ENCODE measurements at places on chromosomes 16 and 17. TPM values are rescaled to one million over a fixed set of nuclear protein-coding genes. Genes with fewer than 3 reads are reported as not detected.
A peak's percentile ranks its signal among the peaks of the same experiment; 100 is the strongest.

SKA2 gene
- 86.7 TPM for polyA plus RNA-seq

RNU2-1 gene
- polyA plus RNA-seq, result not detected

EMC8 gene
- 28.8 TPM for polyA plus RNA-seq

GAN gene
- 2.7 TPM for polyA plus RNA-seq

SLC12A3 gene
- not detected for polyA plus RNA-seq

ERAL1 gene
- 43.7 TPM for polyA plus RNA-seq

SLC2A4 gene
- not detected for polyA plus RNA-seq

GRIN2C gene
- not detected for polyA plus RNA-seq

ASPHD1 gene
- not detected for polyA plus RNA-seq

TUBB3 gene
- polyA plus RNA-seq, result not detected

WFDC1 gene
- polyA plus RNA-seq, result not detected

TBC1D3B gene
- polyA plus RNA-seq, result not detected

TP53TG3 gene
- not detected for polyA plus RNA-seq

GRCh38 chr16:1481906-1482835, 6.6 kb downstream of the PTX4 start:
- H3K4me1 ChIP-seq, result no peaks in the 10 kb centered on the region
- no peak overlapping the region for H3K27ac ChIP-seq
- no peaks in the 10 kb centered on the region for H3K27me3 ChIP-seq
- no peaks in the 10 kb centered on the region for H3K36me3 ChIP-seq

GRCh38 chr17:5580969-5581368, 3.3 kb downstream of the NLRP1 start:
- H3K36me3 ChIP-seq, result peaks cover 33% of the 10 kb centered on the region
- no peaks in the 10 kb centered on the region for H3K27me3 ChIP-seq
- H3K4me1 ChIP-seq, result peaks cover 43% of the 10 kb centered on the region

GRCh38 chr16:54430491-54431030, 144.0 kb upstream of the IRX3 start:
- no peak overlapping the region for H3K4me3 ChIP-seq
- DNase-seq, result no peak
- H3K4me1 ChIP-seq, result no peaks in the 10 kb centered on the region
- H3K36me3 ChIP-seq, result no peaks in the 10 kb centered on the region
- peaks cover 5% of the 10 kb centered on the region for H3K27me3 ChIP-seq

- no peak overlapping the region for H3K4me3 ChIP-seq
- DNase-seq, result no peak
- no peaks in the 10 kb centered on the region for H3K4me1 ChIP-seq
These were observed 89.6 kb downstream of the CDH13 start for GRCh38 chr16:82716361-82716855.

GRCh38 chr17:82941021-82942001, 101.5 kb upstream of the ZNF750 start:
- H3K27me3 ChIP-seq, result no peaks in the 10 kb centered on the region
- peaks cover 73% of the 10 kb centered on the region for H3K36me3 ChIP-seq
- H3K4me3 ChIP-seq, result no peak overlapping the region
- no peaks in the 10 kb centered on the region for H3K4me1 ChIP-seq
- H3K27ac ChIP-seq, result no peak overlapping the region
- no peak for DNase-seq

GRCh38 chr16:715477-716199, 720 bp downstream of the METRN start:
- no peaks in the 10 kb centered on the region for H3K27me3 ChIP-seq
- no peak overlapping the region for H3K27ac ChIP-seq
- DNase-seq, result no peak

DNA sequence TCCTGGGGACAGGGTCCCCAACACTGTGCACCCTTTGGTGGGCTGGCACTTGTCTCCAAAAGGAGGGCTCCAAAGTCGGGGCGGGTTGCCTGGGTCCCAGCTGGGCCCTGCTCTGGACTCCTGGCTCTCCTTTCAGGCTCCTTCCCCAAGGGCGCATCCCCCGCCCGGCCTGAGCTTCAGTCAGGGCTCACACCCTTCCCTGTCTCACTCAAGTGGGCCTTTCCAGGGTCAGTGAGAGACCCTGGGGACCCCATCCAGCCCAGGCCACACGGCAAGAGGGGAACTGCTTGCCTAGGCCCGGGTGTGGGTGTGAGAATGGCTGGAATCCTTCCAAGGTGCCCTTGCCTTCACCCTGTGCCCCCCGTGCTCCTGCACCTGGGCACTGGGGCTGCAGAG, 41.8 kb upstream of the SLC38A10 start:
- DNase-seq, result no peak
- H3K27ac ChIP-seq, result no peak overlapping the region
- H3K4me3 ChIP-seq, result no peak overlapping the region
- peaks cover 6% of the 10 kb centered on the region for H3K27me3 ChIP-seq
- no peaks in the 10 kb centered on the region for H3K4me1 ChIP-seq

GRCh38 chr17:15469260-15469659, 1.8 kb upstream of the CDRT4 start:
- H3K27me3 ChIP-seq, result no peaks in the 10 kb centered on the region
- no peak overlapping the region for H3K27ac ChIP-seq
- no peaks in the 10 kb centered on the region for H3K4me1 ChIP-seq
- H3K36me3 ChIP-seq, result peaks cover 1% of the 10 kb centered on the region

GRCh38 chr16:70476272-70477020, 22.1 kb downstream of the FCSK start:
- no peak for DNase-seq
- no peaks in the 10 kb centered on the region for H3K27me3 ChIP-seq
- no peak overlapping the region for H3K4me3 ChIP-seq
- H3K4me1 ChIP-seq, result peaks cover 3% of the 10 kb centered on the region
- peaks cover 32% of the 10 kb centered on the region for H3K36me3 ChIP-seq
- H3K27ac ChIP-seq, result no peak overlapping the region

- no peak for DNase-seq
- H3K36me3 ChIP-seq, result no peaks in the 10 kb centered on the region
- H3K27me3 ChIP-seq, result no peaks in the 10 kb centered on the region
- H3K27ac ChIP-seq, result no peak overlapping the region
- H3K4me1 ChIP-seq, result no peaks in the 10 kb centered on the region
These were observed 235.9 kb downstream of the FOXL1 start for GRCh38 chr16:86814256-86814655.

GRCh38 chr16:83402967-83403366, 404.8 kb upstream of the HSBP1 start:
- no peaks in the 10 kb centered on the region for H3K36me3 ChIP-seq
- H3K4me3 ChIP-seq, result no peak overlapping the region
- H3K4me1 ChIP-seq, result no peaks in the 10 kb centered on the region
- no peaks in the 10 kb centered on the region for H3K27me3 ChIP-seq
- DNase-seq, result no peak
- no peak overlapping the region for H3K27ac ChIP-seq

DNA sequence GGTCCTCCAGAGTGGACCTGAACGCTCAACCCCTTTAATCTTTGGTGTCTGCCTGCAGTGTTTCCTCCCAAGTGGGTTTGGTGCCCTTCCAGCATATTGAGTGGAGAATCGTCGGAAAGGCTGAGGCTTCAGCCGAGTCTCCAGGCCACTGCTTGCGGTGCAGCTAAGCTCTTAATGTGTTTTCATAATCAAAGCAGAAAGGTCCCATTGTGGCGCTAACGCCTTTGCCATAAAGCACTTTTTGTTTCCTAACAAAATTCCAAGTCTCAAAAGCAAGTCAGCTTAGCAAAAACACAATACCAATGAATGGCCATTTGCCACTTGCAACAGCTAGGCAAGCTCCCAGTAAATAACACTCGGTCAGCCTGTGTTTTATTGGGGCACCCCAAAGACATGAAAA, 57.6 kb downstream of the KSR1 start:
- no peaks in the 10 kb centered on the region for H3K36me3 ChIP-seq
- no peak overlapping the region for H3K27ac ChIP-seq
- no peaks in the 10 kb centered on the region for H3K27me3 ChIP-seq
- DNase-seq, result no peak

GRCh38 chr16:57069635-57070370, 22.6 kb upstream of the CPNE2 start:
- peaks cover 79% of the 10 kb centered on the region for H3K36me3 ChIP-seq
- H3K4me1 ChIP-seq, result no peaks in the 10 kb centered on the region
- no peak overlapping the region for H3K4me3 ChIP-seq
- no peak for DNase-seq
- H3K27me3 ChIP-seq, result no peaks in the 10 kb centered on the region

GRCh38 chr17:10633738-10634379, 23.2 kb downstream of the MYH3 start:
- no peak for DNase-seq
- no peaks in the 10 kb centered on the region for H3K4me1 ChIP-seq
- H3K27ac ChIP-seq, result no peak overlapping the region
- H3K4me3 ChIP-seq, result no peak overlapping the region
- peaks cover 8% of the 10 kb centered on the region for H3K36me3 ChIP-seq
- H3K27me3 ChIP-seq, result no peaks in the 10 kb centered on the region

DNA sequence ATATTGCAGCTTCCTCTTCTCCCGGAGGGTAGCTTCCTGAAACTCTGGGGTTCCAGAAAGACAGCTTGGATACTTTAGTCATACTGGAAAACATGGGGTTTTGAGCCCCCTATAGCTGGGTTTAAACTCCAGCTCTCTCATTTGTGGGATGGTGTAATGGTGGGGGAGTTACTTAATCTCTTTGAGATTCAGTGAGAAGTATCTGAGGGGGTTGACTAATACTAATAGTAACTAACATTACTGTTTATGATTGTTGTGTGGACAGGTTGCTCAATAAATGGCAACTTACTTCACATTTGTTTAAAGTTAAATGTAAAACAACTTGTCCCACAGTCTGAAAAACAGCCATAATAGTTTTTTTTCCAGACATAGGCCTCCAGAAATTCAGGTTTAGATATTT, 5.1 kb upstream of the SUZ12 start:
- H3K27ac ChIP-seq, result no peak overlapping the region
- H3K36me3 ChIP-seq, result no peaks in the 10 kb centered on the region
- H3K4me1 ChIP-seq, result no peaks in the 10 kb centered on the region
- no peak overlapping the region for H3K4me3 ChIP-seq
- no peaks in the 10 kb centered on the region for H3K27me3 ChIP-seq

GRCh38 chr16:85354686-85355514, 242.6 kb upstream of the CIBAR2 start:
- H3K27ac ChIP-seq, result no peak overlapping the region
- no peaks in the 10 kb centered on the region for H3K36me3 ChIP-seq
- no peak overlapping the region for H3K4me3 ChIP-seq
- no peaks in the 10 kb centered on the region for H3K4me1 ChIP-seq

- no peaks in the 10 kb centered on the region for H3K36me3 ChIP-seq
- H3K4me3 ChIP-seq, result no peak overlapping the region
- H3K4me1 ChIP-seq, result no peaks in the 10 kb centered on the region
- H3K27me3 ChIP-seq, result no peaks in the 10 kb centered on the region
These were observed 34.8 kb downstream of the ZNF423 start for GRCh38 chr16:49821156-49821555.

GRCh38 chr17:37088913-37089312, 140.2 kb downstream of the AATF start:
- H3K4me3 ChIP-seq, result peak overlapping the region; percentile 33
- peak overlapping the region; percentile 82 for H3K27ac ChIP-seq
- H3K4me1 ChIP-seq, result peaks cover 28% of the 10 kb centered on the region
- peaks cover 12% of the 10 kb centered on the region for H3K36me3 ChIP-seq
- DNase-seq, result no peak
- H3K27me3 ChIP-seq, result no peaks in the 10 kb centered on the region

DNA sequence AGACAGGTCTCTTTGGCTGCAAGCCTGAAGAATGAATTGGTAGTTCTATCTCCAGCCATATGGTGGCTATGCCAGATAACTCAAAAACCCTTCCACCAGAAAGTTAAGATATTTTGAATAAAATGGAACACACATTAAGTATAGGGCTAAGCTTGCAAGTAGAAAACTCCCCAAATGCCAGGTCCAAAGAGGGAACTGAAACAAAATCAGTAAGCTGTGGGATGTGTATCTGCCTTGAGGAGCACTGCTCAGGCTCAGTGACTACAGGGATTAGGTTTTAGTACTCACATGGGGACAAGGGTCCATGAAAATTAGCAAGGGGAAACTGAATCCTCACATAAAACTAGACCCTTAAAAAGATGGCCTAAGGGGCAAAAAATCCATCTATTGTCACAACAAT, 115.7 kb upstream of the PMFBP1 start:
- DNase-seq, result no peak
- no peaks in the 10 kb centered on the region for H3K36me3 ChIP-seq
- H3K27me3 ChIP-seq, result no peaks in the 10 kb centered on the region

DNA sequence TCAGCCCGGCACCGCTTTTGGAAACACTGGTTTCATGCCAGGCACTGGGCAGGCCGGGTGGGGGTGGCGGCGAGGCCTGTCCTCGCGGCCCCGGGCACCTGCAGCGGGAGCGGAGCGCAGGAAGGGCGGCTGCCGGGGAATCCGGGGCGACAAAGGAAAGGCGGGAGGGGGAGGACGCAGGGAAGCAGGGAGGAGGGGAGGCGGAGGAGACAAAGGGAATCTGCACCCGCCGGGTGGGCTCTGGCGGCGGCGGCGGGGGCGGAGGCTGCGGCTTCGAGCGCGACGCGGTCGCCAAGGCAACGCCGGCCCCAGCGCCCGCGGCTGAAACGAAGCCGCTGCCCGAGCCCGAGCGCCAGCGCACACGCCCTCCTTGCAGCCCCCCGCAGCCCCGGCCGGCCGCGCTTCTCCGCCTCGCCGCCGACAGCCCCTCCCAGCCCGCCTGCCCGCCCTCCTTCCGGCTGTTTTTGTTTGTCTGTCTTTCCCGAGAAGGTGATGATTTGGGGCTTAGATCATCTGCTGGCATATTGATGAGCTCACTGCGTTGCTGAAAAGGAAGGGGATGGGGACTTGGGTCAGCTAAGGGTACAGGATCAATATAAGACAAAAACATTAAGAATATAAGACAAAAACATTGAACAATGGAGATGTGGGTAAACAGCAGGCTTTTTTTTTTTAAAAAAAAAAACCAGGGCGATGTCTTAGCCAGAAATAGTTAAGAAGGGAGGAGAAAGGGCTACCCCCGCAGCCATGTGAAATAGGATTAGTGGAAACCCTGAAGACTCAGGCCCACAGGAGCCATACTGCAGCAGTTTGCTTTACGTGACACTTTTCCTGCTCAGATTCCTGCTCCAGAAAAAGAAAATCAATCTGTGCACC, 32.7 kb downstream of the CDK5R1 start:
- H3K36me3 ChIP-seq, result no peaks in the 10 kb centered on the region
- H3K27ac ChIP-seq, result peak overlapping the region; percentile 60
- no peaks in the 10 kb centered on the region for H3K27me3 ChIP-seq

DNA sequence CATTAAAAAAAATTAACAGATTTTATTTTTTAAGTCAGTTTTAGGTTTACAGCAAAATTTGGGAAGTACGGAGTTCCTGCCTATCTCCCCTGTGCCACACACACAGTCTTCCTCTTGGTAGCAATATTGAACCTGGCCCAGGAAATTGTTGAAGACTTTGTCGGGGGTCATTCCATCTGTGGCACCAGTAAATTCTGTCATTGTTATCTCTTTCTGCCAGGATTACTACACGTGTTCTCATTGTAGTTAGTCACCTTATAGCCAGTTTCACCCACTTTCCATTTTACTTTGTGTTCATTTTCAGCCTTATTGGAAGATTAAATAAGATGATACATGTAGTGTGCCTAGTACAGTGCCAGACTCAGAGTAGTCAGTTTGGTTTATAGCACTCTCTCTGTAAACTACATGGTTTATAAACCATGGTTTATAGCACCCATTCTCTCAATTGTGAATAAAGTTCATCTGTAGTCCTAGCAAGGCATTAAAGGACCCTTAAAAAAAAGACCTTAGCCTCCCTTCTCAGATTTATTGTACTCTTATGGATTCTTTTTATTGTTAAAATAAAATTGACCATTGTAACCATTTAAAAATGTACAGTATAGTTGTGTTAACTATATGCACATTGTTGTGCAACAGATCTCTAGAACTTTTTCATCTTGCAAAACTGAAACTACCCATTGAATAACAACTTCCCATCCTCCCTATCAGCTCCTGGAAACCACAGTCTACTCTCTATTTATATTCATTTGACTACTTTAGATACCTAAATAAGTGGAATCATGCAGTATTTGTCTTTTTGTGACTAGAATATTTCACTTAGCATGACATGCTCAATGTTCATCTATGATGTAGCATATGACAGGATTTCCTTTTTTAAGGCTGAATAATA, 36.1 kb downstream of the NLK start:
- DNase-seq, result no peak
- H3K4me3 ChIP-seq, result no peak overlapping the region
- H3K36me3 ChIP-seq, result no peaks in the 10 kb centered on the region

Measured in CD4-positive, CD25-positive, alpha-beta regulatory T cell (primary cell).